ENCODE measurements at places on chromosomes 1 and 21. TPM values are rescaled to one million over a fixed set of nuclear protein-coding genes. Genes with fewer than 3 reads are reported as not detected.

DNA sequence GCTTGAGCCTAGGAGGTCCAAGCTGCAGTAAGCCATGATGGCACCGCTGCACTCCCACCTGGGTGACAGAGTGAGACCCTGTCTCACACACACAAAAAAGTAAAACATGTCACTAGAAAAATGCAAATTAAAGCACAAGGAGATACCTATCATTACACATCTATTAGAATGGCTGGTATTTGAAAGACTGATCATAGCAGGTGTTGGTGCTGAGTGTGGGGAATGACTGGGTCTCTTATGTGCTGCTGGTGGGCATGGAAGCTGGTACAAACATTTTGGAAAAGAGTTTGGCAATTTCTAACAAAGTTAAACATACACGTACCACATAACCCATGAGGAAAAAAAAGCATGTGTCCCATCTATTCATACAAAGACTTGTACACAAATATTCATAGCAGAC, 142.1 kb upstream of the ZBTB40 start:
- no peaks in the 10 kb centered on the region for H3K36me3 ChIP-seq
- H3K4me1 ChIP-seq: no peaks in the 10 kb centered on the region
- no peaks in the 10 kb centered on the region for H3K27me3 ChIP-seq

- no peaks in the 10 kb centered on the region for H3K36me3 ChIP-seq
- no peaks in the 10 kb centered on the region for H3K27me3 ChIP-seq
- H3K4me3 ChIP-seq: no peak overlapping the region
Measured at GRCh38 chr1:31735571-31735970, 28.6 kb downstream of the ADGRB2 start.

DNA sequence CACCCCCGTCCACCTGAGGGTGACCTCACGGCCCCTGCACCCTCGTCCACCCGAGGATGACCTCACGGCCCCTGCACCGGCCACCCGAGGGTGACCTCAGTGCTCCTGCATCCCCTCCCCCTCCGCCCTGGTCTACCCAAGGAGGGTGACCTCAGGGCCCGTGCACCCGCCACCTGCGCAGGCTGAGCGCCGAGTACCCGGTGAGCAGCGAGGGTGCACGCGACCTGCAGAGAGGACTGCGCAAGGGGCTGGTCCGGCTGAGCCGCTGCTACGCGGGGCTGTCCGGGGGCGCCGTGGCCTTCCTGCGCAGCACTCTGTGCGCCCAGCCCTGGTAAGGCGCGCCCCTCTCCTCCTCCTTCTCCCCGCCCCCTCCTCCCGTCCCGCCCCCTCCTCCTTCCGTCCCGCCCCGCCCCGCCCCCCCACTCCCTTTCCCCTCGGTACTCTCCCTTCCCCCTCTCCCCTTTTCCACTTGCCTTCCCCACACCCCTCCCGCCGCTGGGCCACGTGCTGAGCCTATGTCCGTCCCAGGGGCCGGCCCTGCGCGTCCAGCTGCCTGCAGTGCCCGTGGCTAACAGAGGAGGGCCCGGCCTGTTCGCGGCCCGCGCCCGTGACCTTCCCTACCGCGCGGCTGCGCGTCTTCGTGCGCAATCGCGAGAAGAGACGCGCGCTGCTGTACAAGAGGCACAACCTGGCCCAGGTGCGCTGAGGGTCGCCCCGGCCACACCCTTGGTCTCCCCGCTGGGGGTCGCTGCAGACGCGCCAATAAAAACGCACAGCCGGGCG, 28.4 kb downstream of the TRIM11 start:
- no peaks in the 10 kb centered on the region for H3K36me3 ChIP-seq
- peak; percentile 80 for DNase-seq
- H3K27me3 ChIP-seq: no peaks in the 10 kb centered on the region
- no peak overlapping the region for H3K27ac ChIP-seq
- H3K4me1 ChIP-seq: peaks cover 6% of the 10 kb centered on the region

- H3K36me3 ChIP-seq: no peaks in the 10 kb centered on the region
- no peaks in the 10 kb centered on the region for H3K27me3 ChIP-seq
- H3K4me1 ChIP-seq: no peaks in the 10 kb centered on the region
Measured at GRCh38 chr1:61501971-61502916, 222.7 kb downstream of the TM2D1 start.

GRCh38 chr1:28580722-28581530, 11.1 kb upstream of the RAB42 start:
- no peaks in the 10 kb centered on the region for H3K27me3 ChIP-seq
- H3K27ac ChIP-seq: peak overlapping the region; percentile 91
- DNase-seq: no peak
- H3K4me1 ChIP-seq: peaks cover 14% of the 10 kb centered on the region
- H3K36me3 ChIP-seq: peaks cover 32% of the 10 kb centered on the region

GRCh38 chr21:37257511-37257966, 9.6 kb downstream of the VPS26C start:
- H3K36me3 ChIP-seq: no peaks in the 10 kb centered on the region
- DNase-seq: no peak
- peak overlapping the region; percentile 57 for H3K27ac ChIP-seq
- peaks cover 16% of the 10 kb centered on the region for H3K4me1 ChIP-seq
- peak overlapping the region; percentile 60 for H3K4me3 ChIP-seq

- H3K4me1 ChIP-seq: no peaks in the 10 kb centered on the region
- no peak for DNase-seq
- no peak overlapping the region for H3K27ac ChIP-seq
- H3K4me3 ChIP-seq: no peak overlapping the region
- H3K36me3 ChIP-seq: no peaks in the 10 kb centered on the region
Measured at GRCh38 chr1:242842094-242842493, 317.6 kb upstream of the PLD5 start.

- H3K36me3 ChIP-seq: no peaks in the 10 kb centered on the region
- no peak for DNase-seq
- no peaks in the 10 kb centered on the region for H3K27me3 ChIP-seq
- no peak overlapping the region for H3K4me3 ChIP-seq
- H3K4me1 ChIP-seq: no peaks in the 10 kb centered on the region
Measured at GRCh38 chr1:217661407-217661806, 30.3 kb downstream of the SPATA17 start.

GRCh38 chr1:9538669-9539164, 548 bp upstream of the SLC25A33 start:
- H3K36me3 ChIP-seq: no peaks in the 10 kb centered on the region
- H3K27me3 ChIP-seq: no peaks in the 10 kb centered on the region
- H3K4me1 ChIP-seq: peaks cover 9% of the 10 kb centered on the region

GRCh38 chr1:119984771-119985170, 84.7 kb downstream of the NOTCH2 start:
- H3K27ac ChIP-seq: peak overlapping the region; percentile 70
- no peaks in the 10 kb centered on the region for H3K27me3 ChIP-seq
- H3K4me3 ChIP-seq: no peak overlapping the region
- H3K36me3 ChIP-seq: peaks cover 2% of the 10 kb centered on the region
- no peak for DNase-seq

DNA sequence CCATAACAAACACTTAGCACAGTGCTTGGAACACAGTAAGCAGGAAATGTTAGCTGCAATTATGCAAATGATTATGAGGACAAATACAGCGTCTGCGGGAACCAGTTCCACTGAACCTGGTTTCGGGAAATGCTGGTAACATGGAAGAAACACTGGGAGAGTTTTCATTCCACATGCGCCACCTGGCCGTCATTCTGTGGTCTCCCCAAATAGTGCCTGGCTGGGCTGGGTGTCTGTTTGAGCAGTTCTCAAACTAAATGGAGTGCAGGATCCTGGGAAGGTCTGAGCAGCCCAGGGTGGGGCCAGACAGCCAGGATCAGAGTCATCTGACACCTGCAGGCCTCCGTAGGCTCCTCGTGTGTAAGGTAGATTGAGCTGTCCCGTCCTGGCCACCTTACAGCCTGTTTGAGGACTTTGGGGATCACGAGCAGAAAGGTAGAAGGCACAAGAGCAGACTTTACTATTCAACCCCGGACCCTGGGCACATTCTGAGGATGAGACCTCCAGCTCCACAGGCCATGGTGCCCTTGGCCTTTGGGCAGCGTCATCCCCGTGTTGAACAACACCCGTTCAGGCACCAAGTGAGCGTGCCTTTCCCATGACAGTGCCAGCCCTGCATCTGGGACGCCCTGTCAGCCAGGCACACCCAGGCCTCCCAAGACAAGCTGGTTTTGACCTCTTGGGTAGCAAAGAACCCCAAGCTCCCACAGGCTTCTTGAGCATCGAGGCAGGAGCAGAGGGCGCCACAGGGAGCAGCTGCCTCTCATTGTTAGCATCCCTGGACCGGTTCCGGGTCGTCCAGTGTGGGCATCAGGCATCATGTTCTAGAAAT, 101.9 kb downstream of the PRDM2 start:
- no peak overlapping the region for H3K4me3 ChIP-seq
- H3K36me3 ChIP-seq: no peaks in the 10 kb centered on the region
- H3K4me1 ChIP-seq: no peaks in the 10 kb centered on the region
- no peak for DNase-seq
- H3K27ac ChIP-seq: no peak overlapping the region
- no peaks in the 10 kb centered on the region for H3K27me3 ChIP-seq

The OR6K6 gene
- total RNA-seq: not detected

- no peak overlapping the region for H3K4me3 ChIP-seq
- no peak overlapping the region for H3K27ac ChIP-seq
- H3K36me3 ChIP-seq: no peaks in the 10 kb centered on the region
- peaks cover 6% of the 10 kb centered on the region for H3K4me1 ChIP-seq
- H3K27me3 ChIP-seq: no peaks in the 10 kb centered on the region
Measured at GRCh38 chr1:59504276-59504675, 207.4 kb downstream of the FGGY start.

DNA sequence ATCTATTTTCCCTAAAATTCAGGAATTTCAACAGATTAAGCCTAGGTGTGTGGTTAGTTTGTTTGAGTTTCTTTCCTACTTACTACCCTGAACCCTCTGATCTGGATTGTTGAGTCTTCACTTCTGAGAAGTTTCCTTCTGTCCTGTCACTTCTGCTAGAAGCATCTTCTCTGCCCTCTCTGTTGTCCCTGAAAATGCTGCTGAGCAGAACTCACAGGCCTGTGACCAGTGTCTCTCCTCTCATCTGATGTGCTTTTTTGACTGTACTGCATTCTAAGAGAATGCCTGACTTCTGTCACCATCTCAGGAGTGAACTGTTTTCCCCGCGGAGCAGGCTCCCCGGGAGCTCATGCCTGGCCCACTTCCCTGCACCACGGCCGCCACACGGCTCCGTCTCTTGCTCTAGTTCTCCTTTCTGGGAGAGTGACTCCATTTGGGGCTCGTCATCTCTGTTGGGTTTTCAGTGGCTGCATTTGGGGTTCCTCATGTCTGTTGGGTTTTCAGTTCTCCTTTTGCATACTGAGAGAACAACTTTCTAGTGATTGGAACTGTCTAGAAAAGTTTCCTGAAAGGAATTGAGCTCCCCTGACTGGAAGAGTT, 77.9 kb downstream of the POFUT2 start:
- H3K27me3 ChIP-seq: no peaks in the 10 kb centered on the region
- no peak overlapping the region for H3K4me3 ChIP-seq
- DNase-seq: no peak
- H3K36me3 ChIP-seq: peaks cover 29% of the 10 kb centered on the region

GRCh38 chr1:180150982-180151381, 3.7 kb upstream of the QSOX1 start:
- H3K27me3 ChIP-seq: no peaks in the 10 kb centered on the region
- H3K4me3 ChIP-seq: no peak overlapping the region
- no peak overlapping the region for H3K27ac ChIP-seq
- no peaks in the 10 kb centered on the region for H3K36me3 ChIP-seq

The TNFRSF1B gene
- total RNA-seq: 139 TPM

DNA sequence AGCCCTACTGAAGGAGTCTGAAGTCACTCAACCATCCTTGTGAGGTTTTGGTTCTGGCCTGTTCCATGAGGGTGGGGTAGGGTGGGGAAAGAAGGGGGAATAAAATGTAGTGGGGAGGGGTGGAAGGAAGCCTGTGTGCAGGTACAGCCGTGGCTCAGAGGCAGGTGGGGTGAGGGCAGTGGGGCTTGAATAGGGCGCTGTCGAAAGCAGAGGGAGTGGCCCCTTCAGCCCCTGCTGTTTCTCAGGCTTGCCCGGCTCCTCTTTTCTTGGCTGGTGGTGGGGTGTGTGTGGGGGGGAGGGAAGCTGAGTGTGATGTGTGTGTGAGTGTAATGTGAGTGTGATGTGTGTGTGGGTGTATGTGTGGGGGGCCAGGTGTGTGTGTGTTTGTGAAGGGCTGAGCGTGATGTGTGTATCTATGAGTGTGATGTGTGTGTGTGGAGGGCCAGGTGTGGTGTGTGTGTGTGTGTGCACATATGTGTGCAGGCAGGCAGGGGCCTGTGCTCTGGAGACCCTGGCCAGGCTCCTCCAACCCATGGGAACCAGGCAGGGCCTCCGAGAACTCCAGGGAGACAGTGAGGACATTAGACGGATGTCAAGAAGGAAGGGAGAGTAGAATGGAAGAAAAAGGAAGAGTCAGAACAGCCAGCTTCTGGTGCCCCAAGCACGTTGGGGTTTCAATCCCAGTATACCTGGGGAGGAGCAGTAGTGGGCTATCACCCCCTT, 9.0 kb downstream of the SOX13 start:
- no peaks in the 10 kb centered on the region for H3K36me3 ChIP-seq
- H3K27me3 ChIP-seq: no peaks in the 10 kb centered on the region
- H3K4me3 ChIP-seq: no peak overlapping the region

DNA sequence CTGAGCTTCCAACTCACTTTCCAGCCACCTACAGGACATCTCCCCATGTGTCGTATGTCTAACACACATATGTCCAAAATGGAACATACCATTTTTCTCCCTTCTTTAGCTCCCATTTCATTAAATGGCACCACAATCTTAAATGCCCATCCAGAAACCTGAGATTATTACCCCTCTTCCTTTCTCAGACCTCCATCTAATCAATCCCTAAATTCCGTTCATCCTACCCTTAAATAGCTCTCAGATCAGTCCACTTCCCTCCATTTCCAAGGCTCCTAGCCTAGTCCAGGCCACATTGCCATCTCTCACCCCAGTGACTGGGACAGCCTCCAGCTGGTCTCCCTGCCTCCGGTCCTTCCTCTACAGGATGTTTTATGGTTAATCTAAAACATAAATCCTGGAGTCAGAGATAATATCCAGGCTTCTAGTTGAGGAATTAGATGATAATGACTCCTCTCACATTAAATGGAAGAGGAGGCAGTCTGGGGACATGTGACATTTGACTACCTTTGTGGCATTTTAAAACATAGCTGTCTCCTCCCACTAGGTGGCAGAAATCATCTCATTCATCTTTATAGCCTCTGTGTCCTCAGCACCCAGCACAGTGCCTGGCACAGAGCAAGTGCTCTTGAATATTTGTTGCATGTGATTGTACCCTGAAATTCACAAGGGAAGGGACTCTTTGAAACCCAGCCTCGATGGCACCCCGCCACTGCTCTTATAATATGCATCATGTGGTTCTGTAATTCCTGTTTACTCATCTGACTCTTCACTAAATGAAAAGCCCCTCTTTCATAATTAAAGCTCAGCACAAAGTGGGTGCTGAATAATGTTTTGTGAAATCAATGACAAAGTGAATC, 102.3 kb downstream of the TMEM53 start:
- no peaks in the 10 kb centered on the region for H3K27me3 ChIP-seq
- no peaks in the 10 kb centered on the region for H3K4me1 ChIP-seq
- DNase-seq: no peak

The HSD11B1 gene
- total RNA-seq: 0.32 TPM
